NCI-H2081 treated with DMSO at 0.1 percent for 48 hours (cell line): ENCODE measurements at places on chromosomes 2 and 18.
A peak's percentile ranks its signal among the peaks of the same experiment; 100 is the strongest.

DNA sequence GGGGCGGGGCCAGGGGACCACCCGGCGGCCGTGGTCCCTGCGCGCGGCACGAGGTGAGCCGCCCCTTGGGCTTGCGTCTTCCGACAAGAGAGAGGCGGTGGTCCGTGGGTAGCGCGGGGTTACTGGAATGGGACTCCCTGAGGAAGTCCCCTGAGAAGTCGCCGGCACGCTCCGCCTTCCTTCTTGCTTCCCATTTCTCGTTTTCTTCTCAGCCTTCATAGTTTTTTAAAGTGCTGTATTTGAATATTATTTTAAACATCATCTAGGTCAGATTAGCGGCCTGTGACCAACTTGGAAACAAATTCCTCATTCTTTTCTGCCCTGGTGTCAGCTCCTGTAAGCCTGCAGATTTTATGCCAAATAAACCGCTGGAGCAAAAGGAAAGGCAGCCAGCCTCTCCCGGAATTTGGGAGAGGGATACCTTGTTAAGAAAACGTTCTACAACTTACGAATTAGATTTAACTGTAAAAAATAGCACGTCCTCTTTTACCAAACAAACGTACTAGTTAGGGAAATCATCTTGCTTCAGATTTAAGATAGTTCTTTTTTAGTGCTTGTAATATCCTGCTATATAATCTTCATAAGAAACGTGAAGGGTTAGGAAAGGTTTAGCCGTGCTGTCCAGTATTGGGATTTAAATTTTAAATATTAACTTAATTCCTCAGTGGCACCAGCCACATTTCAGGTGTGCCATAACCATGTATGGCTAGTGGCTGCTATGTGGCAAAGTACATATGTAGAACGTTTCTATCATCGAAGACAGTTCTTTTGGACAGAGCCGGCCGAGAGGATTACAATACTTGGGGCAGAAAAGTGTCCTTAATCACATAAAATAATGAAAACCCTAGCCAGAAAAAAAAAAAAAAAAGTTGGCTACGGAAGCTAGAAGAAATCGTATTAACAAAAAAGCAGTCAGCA is 628 bp upstream of the PTPN2 start:
- no peak for DNase-seq

DNA sequence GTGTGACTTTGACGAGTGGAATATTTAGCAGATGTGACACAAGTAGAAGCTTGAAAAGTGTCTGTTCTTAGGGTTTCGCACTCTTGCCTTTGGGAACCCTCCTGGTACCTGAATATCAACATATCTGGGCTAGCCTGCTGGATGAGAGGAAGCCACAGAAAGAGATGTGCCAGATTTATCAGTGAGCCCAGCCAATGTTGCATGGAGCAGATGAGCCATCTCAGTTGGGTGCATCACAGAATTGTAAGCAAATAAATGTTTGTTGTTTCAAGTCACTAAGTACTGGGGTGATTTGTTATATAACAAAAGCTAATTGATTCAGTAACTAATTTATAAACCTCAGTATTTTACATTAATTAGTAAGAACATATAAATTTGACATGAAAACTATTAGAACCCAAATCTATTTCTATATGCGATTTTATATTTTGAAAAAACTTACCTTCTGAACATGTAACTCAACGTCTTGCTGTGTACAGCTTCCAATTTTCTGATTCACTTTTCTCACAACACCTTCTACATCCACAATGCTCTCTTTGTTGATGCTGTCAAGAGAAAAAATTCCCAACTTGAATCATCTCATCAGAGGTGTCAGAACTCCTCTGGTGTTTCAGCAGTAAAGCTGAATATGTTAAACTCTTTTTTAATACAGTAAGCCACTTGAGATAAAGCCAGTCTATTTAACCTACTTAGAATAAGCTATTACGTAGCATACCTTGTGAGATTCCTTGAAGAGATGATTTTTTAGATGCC is 42.3 kb downstream of the DARS1 start:
- no peak for DNase-seq

DNA sequence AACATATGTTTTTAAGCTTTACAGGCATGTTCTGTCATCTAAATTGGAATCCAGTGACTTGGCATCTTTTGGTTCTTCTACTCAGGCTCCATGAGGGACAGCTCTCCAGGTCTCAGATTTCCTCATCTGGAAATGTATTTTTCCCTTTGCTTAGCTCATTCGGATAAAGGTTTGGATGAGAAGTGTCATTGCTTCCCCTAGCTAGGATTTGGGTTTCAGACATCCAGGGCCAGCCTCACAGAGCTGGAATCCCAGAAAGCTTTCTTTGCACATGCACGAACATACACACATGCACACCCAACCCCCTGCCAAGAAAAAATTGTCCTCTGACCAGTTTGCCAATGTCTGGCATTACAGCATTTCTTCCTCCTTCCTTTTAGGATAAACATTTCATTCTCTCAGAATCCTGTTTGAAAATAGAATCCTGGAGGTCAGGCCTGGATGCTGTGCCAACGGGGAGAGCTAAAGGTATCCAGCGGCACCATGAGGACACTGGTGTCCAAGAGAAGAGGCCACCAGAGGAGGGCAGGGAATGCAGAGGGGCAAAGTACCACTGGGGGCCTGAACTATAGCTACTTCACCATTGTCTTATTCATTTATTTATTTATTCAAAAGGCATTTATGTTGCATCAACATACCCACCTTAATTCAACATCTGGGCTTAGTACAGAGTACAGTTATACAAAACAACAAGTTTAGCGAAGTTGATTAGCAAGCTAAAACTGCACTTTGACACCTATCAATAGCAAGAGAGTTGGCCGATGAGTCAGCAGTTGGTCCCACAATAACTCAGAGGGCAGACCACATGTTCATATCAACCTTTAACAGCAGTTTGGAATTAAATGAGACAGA is 97.9 kb upstream of the ATL2 start:
- no peak for DNase-seq

- DNase-seq: no peak
These were observed 131.1 kb downstream of the HNMT start for GRCh38 chr2:138095336-138095735.

GRCh38 chr2:233857511-233858141 is 3.3 kb upstream of the HJURP start:
- DNase-seq: peak; percentile 22

- no peak for DNase-seq
These were observed 33.4 kb downstream of the MYCN start for GRCh38 chr2:15973481-15974401.

DNA sequence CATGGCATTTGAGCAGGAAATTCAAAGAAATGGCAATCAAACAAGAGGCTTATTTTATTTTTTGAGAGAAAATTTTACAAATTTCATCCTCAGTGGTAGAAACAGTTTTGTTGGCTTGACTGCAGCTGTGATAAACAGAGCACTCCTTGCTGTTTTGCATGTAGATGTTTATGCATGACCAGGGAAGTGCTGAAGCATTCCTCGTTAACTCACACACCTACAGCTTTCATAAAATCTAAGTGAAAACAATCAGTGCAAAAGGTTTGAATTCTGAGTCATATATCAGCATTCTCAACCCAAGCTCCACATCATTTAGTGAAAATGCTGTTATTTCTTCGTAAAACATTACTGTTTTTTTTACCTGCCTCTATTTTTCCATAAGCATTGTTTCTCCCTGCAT is 146.6 kb upstream of the CCDC68 start:
- DNase-seq: no peak

DNA sequence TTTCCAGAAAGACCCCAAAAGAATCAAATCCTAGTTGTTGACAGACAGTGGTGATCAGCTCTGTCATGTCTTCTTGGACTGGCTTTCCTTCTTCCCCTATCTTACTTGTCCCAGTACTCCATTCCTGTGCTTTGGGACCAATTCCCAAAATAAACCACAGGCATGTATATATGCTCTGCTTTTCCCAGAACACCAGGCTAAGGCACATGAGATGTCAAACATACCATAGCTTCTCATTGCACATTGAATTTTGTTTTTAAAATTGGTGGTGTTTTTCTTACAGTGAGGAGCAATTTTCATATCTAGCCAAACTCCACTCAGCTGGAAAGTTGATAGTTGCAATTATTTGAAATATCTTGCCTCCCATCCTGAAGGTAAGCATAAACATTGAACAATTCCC is 88.9 kb upstream of the RGPD4 start:
- DNase-seq: no peak

- DNase-seq: no peak
These were observed 7.6 kb downstream of the HIBCH start for GRCh38 chr2:190311893-190312634.

GRCh38 chr2:162315938-162316337 is 2.5 kb downstream of the IFIH1 start:
- DNase-seq: no peak

DNA sequence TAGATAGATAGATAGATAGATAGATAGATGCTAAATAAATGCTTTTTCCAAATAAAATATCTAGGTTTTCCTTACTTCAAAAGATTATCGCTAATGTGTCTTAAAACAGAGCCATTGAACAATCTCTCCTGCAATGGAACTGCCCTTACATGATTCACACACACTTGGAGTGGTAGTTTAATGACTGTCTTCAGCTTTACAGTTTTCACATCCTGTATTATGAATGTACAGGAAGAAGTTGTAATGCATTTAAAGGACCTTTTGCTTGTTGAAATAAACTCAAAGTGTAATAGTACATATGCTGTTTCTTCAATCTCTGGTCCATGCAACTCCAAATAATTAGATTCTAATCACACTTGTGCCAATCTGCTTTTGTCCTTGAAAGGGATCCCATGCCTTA is 797.6 kb upstream of the CDH2 start:
- DNase-seq: no peak

- no peak for DNase-seq
These were observed 16.6 kb upstream of the LNPK start for GRCh38 chr2:176018708-176019107.

DNA sequence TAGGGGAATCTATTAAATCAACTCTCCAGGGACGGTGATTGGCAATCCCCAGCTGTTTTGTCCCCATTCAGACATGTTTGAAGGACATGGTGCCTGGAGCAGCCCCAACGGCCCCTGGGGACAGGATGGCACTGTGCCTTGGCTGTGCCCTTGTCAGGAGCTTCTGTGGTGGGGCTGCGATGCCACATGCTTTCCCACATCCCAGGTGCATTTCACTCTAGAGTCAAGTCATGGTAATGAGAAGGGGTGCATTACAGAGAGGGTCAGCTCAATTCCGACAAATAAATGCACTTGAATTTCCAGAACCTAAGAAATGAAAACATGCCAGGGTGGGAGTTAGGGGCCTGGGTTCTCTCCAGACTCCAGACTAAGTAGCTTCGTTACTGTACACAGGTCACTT is 289.4 kb upstream of the PXDN start:
- DNase-seq: no peak

DNA sequence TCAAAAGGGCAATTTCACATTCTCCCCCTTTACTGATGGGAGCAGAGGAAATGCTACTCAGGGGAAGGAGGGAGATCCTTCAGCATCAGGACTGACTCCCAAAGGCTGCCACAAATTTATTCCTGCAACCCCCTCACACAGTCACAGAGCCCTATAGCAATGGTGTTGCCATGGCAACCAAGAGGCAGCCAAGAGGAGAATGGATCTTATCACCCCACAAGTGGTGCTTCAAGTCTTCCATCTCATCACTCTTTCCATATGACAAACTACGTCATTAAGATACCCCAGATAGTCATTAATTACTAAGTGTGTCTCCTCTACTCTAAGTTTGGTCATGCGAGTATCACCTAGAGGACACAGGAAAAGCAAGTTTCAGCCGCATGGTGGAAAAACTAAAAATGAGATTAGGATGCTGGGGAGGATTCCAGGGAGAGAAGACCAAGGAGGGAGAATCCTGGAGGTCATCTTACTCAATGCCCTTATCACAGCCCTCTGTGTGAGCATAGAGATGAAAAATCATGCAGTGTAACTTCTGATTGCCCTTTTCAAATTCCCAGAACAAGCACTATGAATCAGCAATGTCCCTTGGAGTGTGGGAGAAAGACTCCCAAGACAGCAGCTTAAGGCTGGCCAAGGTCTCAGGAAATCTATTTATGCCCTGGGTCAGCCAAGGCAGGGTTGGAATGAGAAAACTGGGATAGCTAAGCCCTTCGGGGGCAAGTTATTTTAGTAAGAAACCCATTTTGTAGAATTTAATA is 885.7 kb upstream of the KLHL29 start:
- no peak for DNase-seq

- DNase-seq: no peak
These were observed 138.4 kb downstream of the OTX1 start for GRCh38 chr2:63189026-63189425.

GRCh38 chr18:74281980-74282754 is 9.6 kb downstream of the CYB5A start:
- no peak for DNase-seq

DNA sequence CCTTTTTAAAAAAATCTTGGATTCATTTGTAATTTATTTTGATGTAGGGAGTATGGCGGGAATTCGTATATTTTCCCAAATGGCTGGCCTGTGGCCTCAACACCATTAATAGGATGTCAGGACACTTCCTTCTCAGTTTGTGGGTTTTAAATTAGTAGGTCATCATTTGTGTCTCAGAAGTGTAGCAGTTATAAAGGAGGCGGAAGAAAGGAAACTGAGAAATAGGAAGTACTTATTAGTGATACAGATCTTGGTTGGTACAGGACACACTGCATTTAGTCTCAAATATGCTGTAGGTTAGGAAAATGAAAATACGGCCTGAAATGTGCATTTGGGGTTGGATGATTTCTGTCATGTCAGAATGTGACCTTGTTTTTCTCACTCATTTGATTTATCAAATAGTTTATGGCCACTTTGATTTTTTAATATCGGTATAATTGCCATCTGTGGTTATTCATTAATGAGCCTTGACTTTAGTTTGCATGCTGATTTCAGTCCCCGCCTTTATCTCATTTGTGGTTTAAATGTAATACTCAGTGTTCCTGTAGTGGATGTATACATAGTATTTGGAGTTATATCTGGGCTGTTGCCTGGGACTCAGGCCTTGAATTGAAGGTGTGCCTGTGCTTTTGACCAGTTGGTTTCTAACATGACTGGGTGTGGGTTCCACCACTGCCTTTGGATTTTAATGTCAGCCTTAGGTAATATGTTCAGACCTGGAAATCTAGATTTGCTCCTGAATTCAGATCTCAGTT is 31.4 kb downstream of the ZCCHC2 start:
- DNase-seq: no peak

DNA sequence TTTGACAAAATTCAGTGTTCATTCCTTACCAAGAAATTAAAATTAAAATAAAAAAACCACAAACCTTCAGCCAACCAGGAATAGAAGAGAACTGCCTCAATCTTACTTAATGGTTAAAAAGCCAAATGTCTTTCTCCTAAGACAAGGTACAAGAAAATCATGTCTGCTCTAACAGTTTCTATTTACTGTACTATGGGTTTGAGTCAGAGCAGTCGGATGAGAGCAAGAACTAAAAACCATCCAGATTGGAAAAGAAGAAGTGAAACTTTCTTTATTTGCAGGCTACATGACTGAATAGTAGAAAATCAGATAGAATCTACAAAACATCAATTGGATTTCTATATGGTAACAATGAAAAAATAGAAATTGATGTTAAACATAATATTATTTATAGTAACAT is 555.5 kb upstream of the TNP1 start:
- DNase-seq: no peak
